Heart right ventricle (tissue), 16 donors: ENCODE measurements at places on chromosomes 11 and 22. TPM values are rescaled to one million over a fixed set of nuclear protein-coding genes. Genes with fewer than 3 reads are reported as not detected.

GRCh38 chr11:120998581-120998980 lies 25.3 kb upstream of the TBCEL start:
- DNase-seq, result no peak

DNA sequence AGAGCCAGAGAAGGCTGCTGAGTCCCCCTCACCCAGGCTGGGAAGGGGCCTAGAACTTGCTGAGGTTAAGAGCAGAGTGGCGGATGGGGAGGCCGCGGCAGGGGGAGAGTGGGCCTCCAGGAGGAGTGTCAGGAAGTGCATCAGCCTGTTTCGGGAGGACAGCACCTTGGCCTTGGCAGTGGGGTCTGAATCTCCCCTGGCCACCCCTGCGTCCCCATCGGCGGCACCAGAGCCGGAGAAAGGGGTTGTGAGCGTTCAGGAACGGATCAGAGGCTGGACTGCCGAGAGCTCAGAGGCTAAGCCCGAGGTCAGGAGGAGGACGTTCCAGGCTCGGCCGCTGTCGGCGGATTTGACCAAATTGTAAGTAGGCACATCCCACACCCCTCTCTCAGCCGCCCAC lies 76.7 kb downstream of the KIAA1671 start:
- no peak for DNase-seq

DNA sequence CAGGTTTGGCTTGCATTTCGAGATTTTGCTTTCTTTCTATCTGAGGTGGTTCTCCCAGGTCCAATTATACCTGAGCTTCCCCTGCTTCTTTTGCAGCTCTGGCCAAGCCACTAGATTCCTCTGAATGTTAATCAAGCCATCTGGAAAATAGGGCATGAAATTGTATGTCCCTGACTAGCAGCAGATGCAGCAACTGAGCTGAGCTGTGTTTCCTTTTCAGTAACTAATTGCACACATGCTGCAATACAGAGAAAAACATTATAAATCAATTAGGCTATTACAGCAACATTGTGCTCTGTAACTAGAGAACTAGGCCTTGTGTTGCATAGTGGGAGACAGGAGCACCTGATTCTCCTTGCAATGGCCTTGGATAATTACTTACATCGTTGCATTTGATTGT lies 408.3 kb downstream of the ETS1 start:
- DNase-seq, result no peak

- no peak for DNase-seq
Observed at GRCh38 chr11:19816040-19816439, 103.4 kb downstream of the NAV2 start.

GRCh38 chr11:33151399-33151798 lies 9.9 kb downstream of the CSTF3 start:
- no peak for DNase-seq

TMEM134 gene
- 94.4 TPM for polyA plus RNA-seq

MAJIN gene
- not detected for polyA plus RNA-seq
